ENCODE measurements at places on chromosomes 6 and 20.

DNA sequence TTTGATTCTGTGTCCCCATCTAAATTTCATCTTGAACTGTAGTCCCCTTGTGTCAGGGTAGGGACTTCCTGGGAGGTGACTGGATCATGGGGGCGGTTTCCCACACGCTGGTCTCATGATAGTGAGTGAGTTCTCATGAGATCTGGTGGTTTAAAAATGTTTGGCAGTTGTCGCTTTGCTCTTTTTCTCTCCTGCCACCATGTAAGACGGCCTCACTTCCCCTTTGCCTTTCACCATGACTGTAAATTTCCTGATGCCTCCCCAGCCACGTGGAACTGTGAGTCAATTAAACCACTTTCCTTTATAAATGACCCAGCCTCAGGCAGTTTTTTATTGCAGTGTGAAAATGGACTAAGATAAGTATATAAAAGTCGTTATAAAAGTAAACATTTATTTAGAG lies 80.5 kb upstream of the SGK1 start:
- no peak for ATAC-seq

- no peak for ATAC-seq
These were observed 187.9 kb upstream of the GMDS start for GRCh38 chr6:2433266-2433665.

DNA sequence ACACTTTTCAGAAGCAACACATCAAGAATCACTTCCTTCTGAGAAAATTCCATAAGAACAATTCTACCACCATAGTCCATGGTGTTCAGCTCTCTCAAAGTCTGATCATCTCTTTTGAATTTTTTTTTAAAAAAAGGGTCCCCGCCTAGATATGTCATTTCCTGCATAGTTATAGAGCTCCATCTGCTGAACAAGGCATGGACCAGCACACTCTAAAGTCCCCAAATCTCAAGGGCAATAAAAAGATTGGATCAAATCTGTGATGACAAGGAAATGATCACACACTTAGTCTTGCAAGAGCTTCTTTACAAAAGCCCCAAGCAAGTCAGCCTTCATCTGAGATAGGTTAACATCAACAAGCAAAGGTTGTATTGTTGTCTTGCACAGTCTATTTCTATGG lies 100.7 kb upstream of the STMND1 start:
- no peak for ATAC-seq

DNA sequence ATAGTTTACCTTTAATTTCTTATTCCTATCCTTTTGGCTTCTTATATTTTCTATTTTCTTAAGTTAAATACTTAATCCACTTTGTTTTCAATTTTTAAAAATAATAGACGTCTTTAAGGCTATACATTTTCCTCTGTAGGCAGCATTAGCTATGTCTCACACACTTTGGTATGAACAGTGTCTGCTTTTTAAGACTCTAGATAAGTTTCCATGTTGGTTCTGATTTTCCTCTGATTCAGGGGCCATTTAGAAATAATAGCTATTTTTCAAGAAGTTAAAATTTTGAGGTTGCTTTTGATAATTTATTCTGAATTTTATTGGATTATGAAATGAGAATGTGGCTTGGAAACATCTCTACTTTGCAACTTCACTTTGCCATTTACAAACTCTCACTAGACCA lies 54.3 kb upstream of the PTGIS start:
- no peak for ATAC-seq

DNA sequence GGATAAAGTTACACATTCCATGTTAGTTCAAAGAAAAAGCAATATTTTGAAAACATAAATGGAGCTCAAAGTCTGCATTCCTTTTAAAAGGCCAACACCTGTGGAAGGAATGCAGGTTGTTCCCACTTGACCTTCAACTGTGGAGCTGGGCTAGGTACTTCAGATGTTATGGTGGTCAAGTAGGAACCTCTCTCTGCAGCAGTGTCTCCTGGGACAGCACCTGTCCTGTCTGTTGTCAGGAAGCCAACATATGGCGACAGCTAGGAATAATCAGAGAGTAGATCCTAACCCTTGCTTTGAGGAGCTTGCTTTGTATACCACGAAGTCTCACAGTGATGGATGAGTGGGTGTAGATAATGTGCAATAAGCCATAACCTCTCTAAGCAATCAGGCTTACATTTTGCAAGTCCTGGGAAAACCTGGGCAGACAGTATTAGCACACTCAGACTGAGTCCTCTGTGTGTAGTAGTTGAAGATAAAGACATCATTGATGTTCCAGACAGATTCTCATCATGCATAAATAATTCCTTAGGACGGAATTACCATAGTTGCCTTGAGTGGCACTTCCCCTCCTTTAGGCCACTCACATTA lies 347.5 kb downstream of the PRL start:
- ATAC-seq: no peak

GRCh38 chr6:71388856-71389527 lies 100.4 kb downstream of the OGFRL1 start:
- ATAC-seq: no peak

GRCh38 chr6:15411766-15412165 lies 165.9 kb downstream of the JARID2 start:
- ATAC-seq: no peak

DNA sequence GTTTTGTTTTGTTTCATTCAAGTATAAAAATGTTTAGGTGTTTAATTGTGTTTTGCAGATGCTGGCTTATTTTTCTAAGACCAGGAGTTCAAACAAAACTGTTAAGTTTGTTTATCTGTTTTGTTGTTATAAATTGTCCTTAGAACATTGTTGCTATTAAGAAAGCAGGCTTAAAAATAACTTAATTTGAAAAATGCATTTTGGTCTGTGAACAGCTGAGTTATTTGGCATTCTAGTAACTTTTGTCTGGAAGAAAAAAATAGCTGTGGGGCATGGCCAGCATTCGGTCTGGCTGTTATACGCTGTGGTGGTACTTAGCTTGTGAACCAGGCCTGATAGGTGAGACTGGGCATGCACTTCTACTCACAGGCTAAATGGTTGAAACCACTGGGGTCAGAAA lies 37.8 kb downstream of the SLX4IP start:
- no peak for ATAC-seq

Data from SK-N-SH treated with all-trans-retinoic acid at 6 μM for 48 hours (cell line).